Right lobe of liver (tissue), 6 donors: ENCODE measurements at places on chromosomes 2 and 18. TPM values are rescaled to one million over a fixed set of nuclear protein-coding genes. Genes with fewer than 3 reads are reported as not detected.
A peak's percentile ranks its signal among the peaks of the same experiment; 100 is the strongest.

GRCh38 chr2:33602201-33602830 is 3.2 kb upstream of the FAM98A start:
- no peaks in the 10 kb centered on the region for H3K27me3 ChIP-seq
- no peaks in the 10 kb centered on the region for H3K36me3 ChIP-seq
- no peak overlapping the region for H3K4me3 ChIP-seq

GRCh38 chr2:161414042-161415033 is 1.8 kb upstream of the TBR1 start:
- H3K27ac ChIP-seq = no peak overlapping the region
- H3K27me3 ChIP-seq = peaks cover 3% of the 10 kb centered on the region
- DNase-seq = no peak
- no peaks in the 10 kb centered on the region for H3K4me1 ChIP-seq
- no peaks in the 10 kb centered on the region for H3K36me3 ChIP-seq
- peak overlapping the region; percentile 37 for H3K4me3 ChIP-seq

DNA sequence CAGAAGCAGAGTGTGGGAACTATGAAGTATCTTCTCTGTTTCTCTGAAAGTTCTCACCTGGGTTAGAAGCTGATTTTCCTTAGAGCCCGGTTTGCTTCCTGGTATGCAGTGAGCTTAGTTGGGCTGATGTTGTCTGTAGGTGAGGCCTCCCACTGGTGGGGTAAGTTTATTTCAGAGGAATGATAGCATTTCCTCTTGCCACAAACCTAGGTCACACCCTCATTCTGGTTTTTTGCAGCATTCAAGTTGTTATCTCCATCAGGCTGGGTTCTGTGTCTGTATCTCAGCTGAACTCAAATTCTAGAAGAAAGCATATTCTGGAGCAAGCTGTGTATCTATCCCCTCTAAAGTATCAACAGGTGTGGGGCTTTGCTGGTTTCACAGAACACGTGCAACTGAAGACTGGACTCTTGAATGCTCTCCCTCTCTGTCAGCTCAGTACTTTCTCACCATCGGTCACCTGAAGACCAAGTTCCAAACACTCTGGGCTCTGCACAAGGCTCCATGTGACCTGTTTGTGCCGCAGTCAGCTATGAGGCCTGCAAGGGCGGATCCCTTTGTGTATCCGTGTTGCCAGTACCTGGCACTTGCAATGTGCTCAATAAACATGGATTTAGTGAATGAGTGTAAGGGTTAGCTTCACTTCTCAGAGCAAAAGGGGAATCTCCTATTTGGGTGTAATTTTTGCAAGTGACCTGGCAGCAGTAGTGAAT is 49.5 kb upstream of the MBOAT2 start:
- no peak overlapping the region for H3K27ac ChIP-seq
- H3K27me3 ChIP-seq = no peaks in the 10 kb centered on the region
- H3K4me1 ChIP-seq = no peaks in the 10 kb centered on the region
- no peak for DNase-seq
- H3K4me3 ChIP-seq = no peak overlapping the region

DNA sequence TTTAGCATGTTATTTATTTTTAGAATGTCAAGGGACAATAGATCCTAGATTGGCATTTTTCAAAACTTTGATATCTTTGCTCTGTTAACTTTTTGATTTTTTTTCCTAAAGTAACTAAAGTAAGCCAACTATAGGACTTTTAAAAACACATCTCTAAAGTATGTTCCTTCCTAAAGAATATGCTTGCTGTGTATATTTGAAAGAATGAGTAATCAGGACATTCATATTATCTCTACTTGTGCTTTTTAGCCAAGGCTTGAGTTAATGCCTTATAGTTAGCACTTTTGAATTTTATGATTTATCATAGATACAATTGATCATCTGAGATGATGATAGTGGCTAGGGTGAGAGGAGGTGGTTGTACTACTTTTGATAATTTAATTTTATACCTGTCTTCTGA is 93.6 kb downstream of the BABAM2 start:
- H3K36me3 ChIP-seq = no peaks in the 10 kb centered on the region
- H3K27me3 ChIP-seq = no peaks in the 10 kb centered on the region
- no peak overlapping the region for H3K27ac ChIP-seq
- no peak for DNase-seq

DNA sequence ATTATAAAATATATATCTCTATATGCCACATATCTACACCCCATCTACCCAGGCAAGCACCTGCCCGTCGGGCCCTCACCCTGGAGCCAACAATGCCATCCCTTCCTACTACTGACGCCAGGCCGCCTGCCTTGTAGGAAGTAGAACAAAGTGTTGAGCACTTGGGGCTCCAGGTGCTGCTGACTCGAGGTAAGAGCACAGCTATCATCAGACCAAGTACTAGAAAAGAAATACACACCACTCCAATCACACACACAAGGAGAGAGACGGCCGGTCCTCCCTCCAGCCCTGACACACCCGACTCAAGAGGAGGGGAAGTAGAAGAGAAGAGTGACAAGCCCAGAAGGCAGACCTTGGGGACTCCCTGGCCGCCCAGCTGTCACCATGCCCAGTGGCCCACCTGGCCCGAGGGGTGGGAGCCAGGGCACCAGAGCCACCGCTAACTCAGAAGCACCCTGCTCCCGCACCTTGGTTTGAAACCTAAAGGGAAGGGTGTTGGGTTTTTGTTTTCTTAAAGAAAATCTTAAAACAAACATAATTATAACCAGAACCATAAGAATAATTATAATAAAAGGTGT is 64.0 kb upstream of the POMC start:
- no peaks in the 10 kb centered on the region for H3K27me3 ChIP-seq
- H3K36me3 ChIP-seq = no peaks in the 10 kb centered on the region
- no peak for DNase-seq
- no peak overlapping the region for H3K27ac ChIP-seq
- H3K4me3 ChIP-seq = no peak overlapping the region
- H3K4me1 ChIP-seq = no peaks in the 10 kb centered on the region

- H3K36me3 ChIP-seq = no peaks in the 10 kb centered on the region
- H3K27me3 ChIP-seq = no peaks in the 10 kb centered on the region
- no peak overlapping the region for H3K27ac ChIP-seq
- H3K4me1 ChIP-seq = no peaks in the 10 kb centered on the region
Measured at GRCh38 chr2:188986839-188987238, 12.7 kb downstream of the COL3A1 start.

GRCh38 chr18:41969881-41970280 is 14.8 kb downstream of the PIK3C3 start:
- H3K4me1 ChIP-seq = no peaks in the 10 kb centered on the region
- H3K27ac ChIP-seq = no peak overlapping the region
- peaks cover 11% of the 10 kb centered on the region for H3K36me3 ChIP-seq

- H3K4me1 ChIP-seq = no peaks in the 10 kb centered on the region
- H3K4me3 ChIP-seq = no peak overlapping the region
- H3K27me3 ChIP-seq = no peaks in the 10 kb centered on the region
- no peak overlapping the region for H3K27ac ChIP-seq
- no peaks in the 10 kb centered on the region for H3K36me3 ChIP-seq
Measured at GRCh38 chr18:44537526-44537925, 143.2 kb upstream of the SETBP1 start.

GRCh38 chr2:11667866-11668637 is 1.9 kb downstream of the NTSR2 start:
- H3K27me3 ChIP-seq = no peaks in the 10 kb centered on the region
- H3K36me3 ChIP-seq = no peaks in the 10 kb centered on the region
- no peaks in the 10 kb centered on the region for H3K4me1 ChIP-seq
- no peak overlapping the region for H3K4me3 ChIP-seq
- H3K27ac ChIP-seq = no peak overlapping the region
- no peak for DNase-seq

DNA sequence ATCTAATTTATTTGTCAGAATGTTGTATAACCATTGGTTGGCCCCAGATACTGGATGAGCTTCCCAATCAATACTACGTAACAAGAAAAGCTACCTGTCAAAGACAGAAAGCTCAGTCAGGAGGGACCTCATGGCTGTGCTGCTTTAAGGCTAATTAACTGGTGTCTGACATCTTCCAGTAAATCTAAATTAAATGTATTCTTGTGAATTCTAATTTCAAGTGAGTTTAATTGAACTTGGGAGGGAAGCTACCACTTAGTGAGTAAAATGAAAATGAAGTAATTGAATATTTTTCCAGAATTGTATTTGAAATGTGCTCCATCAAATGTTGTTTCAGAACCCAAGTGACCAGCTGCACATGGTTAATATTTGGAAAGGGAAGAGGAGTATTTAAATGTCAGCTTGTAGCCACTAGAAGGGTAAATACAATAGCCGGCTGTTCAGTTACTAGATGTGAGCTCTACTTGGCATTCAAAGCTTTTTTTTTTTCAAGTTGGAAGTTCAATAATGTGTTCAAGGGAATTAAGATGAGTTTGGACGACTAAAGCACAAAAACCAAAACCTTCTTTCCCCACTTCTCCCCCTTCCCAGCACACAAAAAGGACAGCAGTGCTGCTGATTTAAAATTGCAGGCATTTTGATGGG is 62.0 kb downstream of the GPR39 start:
- no peaks in the 10 kb centered on the region for H3K36me3 ChIP-seq
- no peaks in the 10 kb centered on the region for H3K27me3 ChIP-seq
- no peaks in the 10 kb centered on the region for H3K4me1 ChIP-seq
- no peak overlapping the region for H3K27ac ChIP-seq

DNA sequence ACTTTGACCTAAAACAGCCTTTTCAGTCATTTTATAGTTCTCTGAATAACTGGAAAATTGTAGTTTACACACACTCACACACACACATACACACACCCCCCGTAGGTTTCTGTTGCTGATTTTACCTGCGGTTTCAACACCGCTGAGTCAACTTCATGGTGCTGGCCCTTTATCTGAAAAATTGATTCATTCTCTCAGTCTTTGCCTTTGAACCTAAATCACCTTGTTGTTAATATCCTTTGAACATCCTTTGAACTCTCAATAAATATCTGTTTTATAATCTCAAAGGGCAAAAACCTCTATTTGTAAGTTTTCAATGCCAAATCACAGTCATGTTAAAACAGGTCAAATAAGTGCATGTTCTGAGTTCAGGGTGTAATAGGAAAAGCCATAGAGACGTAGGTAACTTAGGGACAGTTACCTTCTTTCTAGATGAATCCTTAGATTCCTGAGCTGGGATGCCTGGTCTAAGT is 109.0 kb upstream of the BZW1 start:
- H3K27me3 ChIP-seq = no peaks in the 10 kb centered on the region
- H3K4me3 ChIP-seq = no peak overlapping the region
- no peak overlapping the region for H3K27ac ChIP-seq
- no peaks in the 10 kb centered on the region for H3K36me3 ChIP-seq
- H3K4me1 ChIP-seq = no peaks in the 10 kb centered on the region
- DNase-seq = no peak

DNA sequence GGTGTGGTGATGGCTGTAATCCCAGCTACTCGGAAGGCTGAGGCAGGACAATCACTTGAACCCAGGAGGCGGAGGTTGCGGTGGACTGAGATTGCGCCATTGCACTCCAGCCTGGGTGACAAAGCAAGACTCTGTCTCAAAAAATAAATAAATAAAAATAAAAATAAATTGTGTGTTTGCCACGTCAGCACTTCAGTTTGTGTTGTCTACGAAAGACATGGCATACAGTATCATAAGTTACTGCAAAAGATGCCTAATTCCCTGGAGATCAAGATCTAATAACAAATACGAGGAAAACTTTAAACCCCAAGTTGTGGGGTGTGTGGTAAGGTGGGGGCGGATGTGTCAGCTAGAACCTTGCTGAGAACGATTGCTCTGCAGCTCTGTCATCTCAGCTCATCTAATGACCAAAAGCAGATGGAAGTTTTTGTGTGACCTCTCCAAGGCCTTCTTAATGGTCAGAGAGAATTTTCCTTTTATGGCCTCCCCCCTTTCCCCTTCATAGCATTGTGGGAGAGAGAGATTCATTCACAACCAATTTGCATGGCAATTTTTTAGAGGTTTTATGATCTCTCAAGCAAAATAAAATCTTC is 11.3 kb downstream of the NPAS2 start:
- no peaks in the 10 kb centered on the region for H3K27me3 ChIP-seq
- no peak overlapping the region for H3K4me3 ChIP-seq
- H3K4me1 ChIP-seq = no peaks in the 10 kb centered on the region
- no peaks in the 10 kb centered on the region for H3K36me3 ChIP-seq
- no peak overlapping the region for H3K27ac ChIP-seq

DNA sequence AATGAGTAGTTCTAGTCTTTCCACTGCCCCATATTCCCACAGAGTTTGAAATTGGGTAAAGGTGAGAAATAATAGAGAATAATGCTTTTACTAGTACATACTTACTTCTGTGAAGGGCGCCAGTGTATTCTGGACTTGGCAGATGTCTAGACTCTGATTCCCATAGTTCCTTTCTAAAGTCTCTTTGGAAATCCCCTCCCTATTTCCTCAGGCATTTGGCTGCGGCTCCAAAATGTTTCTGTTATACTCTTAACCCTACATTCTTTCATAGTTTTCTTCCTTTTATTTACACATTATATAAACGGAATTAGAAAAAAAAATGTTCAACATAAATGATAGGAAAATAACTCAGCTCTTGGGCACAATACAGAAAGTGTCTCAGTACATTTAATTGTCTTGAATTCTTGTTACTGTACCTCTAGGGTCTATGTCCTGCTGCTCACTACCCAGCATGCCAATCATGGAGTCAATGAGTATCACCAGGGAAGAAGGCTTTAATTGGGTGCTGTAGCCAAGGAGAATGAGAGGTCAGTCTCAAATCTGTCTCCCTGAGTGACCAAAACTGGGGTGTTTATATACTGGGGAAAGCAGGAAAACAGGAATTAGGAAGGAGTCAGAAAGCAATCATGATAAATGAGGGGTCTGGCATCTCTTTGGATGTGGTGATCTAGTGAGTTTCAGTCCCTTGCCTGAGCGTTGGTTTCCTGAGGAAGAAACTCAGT is 147.8 kb upstream of the MMADHC start:
- no peak overlapping the region for H3K4me3 ChIP-seq
- DNase-seq = no peak
- no peaks in the 10 kb centered on the region for H3K36me3 ChIP-seq

- H3K4me3 ChIP-seq = no peak overlapping the region
- DNase-seq = no peak
- H3K36me3 ChIP-seq = no peaks in the 10 kb centered on the region
- H3K27me3 ChIP-seq = no peaks in the 10 kb centered on the region
- peaks cover 6% of the 10 kb centered on the region for H3K4me1 ChIP-seq
Measured at GRCh38 chr18:63997041-63997440, 27.2 kb downstream of the SERPINB8 start.

- DNase-seq = no peak
- no peaks in the 10 kb centered on the region for H3K36me3 ChIP-seq
- no peaks in the 10 kb centered on the region for H3K27me3 ChIP-seq
- no peaks in the 10 kb centered on the region for H3K4me1 ChIP-seq
- H3K4me3 ChIP-seq = no peak overlapping the region
Measured at GRCh38 chr2:169345486-169346437, 16.6 kb downstream of the LRP2 start.

GRCh38 chr18:10793730-10794370 is 268.0 kb downstream of the NAPG start:
- no peak overlapping the region for H3K4me3 ChIP-seq
- no peaks in the 10 kb centered on the region for H3K27me3 ChIP-seq
- H3K36me3 ChIP-seq = no peaks in the 10 kb centered on the region
- no peak overlapping the region for H3K27ac ChIP-seq
- no peak for DNase-seq

Gene CYP27A1
- total RNA-seq = 463 TPM

Gene CCDC93
- total RNA-seq = 12.5 TPM

Gene FOXI3
- not detected for total RNA-seq

Gene SALL3
- not detected for total RNA-seq

Gene NPAS2
- 28.0 TPM for total RNA-seq

Gene ADD2
- total RNA-seq = 0.11 TPM

Gene SCG2
- total RNA-seq = not detected

Gene SERPINB10
- total RNA-seq = not detected
